ENCODE measurements at places on chromosomes 4 and X.

DNA sequence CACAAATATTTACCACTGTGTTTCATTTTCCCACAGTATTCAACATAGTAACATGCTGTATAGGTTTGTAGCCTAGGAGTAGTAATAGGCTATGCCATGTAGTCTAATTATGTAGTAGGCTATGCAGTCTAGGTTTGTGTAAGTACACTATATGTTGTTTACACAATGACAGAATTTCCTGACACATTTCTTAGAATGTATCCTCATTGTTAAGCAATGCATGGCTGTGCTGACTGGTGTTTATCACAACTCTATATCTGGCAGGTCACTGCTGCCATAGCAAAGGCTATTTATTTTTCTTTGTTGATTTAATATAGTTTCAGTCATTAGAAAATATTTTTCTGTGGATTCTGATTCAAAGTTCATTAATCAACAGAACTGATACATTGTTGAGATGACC is 108.3 kb upstream of the TEX13A start:
- DNase-seq, result no peak

DNA sequence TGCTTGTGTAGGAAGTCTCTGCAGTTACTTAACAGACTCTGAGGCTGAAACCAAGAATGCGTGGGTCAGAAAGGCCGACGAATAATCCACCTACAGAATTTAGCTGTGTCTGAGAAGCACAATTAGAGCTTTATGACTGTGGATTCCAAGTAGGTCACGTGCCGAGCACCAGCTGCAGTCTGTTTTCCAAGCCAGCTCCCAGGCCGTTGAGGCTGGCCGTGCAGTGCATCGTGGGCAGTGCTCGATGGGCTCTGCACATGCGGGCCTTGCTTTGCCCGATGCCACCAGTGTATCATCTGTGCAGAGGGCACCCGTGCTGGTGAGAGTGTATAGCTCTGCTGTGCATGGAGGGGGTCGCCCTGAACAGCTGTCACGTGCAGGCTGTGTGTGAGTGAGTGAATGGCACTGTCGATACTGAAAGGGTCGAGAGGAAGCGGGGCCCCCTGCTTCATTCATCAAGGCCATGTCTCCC is 67.5 kb upstream of the CLDN34 start:
- DNase-seq, result no peak

GRCh38 chr4:149701435-149702156 is 114.0 kb downstream of the IQCM start:
- no peak for DNase-seq

DNA sequence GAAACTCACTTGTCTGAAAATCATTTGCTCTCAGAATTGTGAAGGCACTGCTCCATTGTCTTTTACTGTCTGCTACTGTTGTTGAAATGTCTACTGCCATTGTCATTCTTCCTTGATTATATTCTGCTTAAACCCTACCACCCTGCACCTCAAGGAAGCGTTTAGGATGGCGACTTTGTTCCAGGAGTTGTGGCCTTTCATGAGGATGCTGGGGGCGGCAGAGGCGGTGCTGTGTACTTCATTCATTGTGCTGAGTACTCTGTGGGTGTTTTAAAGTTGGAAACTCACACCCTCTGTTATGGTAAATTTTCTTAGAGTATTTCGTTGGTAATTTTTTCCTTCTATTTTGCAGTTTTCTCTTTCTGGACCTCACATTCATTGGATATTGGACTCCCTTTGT is 258.9 kb downstream of the TENM3 start:
- no peak for DNase-seq

GRCh38 chrX:47579537-47579936 is 2.7 kb upstream of the TIMP1 start:
- no peak for DNase-seq

DNA sequence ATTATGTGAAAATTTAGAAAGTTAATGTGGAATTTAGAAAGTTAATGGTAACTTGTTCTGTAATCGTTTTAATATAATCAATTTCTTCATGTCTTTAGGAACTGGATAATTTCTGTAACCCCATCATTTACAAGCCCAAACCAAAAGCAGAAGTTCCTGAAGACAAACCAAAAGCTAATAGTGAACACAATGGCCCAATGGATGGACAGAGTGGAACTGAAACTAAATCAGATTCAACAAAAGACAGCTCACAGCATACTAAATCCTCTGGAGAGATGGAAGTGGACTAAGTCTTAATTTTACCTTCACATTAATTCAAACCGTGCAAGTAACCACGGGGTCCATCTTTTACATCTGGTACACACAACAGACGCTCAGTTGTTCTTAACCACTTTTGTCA is 48.1 kb upstream of the PLK4 start:
- no peak for DNase-seq

DNA sequence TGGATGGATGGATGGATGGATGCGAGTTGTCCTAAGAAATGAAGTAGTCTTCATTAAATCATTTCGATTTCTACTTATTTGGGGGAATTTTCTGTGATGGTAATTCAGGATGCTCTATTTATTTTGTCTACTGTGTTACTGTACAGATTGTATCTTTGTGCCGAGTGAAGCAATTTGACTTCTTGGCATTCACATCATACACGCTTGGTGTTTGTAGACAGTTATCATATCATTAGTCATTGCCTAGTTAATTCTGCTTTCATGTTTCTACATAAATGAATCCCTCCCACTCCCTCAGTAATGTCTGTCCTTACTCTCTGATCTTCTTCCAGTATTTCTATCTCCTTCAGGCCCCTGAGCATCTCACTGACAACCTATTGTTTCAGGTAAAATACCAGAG is 64.0 kb downstream of the RASGEF1B start:
- DNase-seq, result no peak

DNA sequence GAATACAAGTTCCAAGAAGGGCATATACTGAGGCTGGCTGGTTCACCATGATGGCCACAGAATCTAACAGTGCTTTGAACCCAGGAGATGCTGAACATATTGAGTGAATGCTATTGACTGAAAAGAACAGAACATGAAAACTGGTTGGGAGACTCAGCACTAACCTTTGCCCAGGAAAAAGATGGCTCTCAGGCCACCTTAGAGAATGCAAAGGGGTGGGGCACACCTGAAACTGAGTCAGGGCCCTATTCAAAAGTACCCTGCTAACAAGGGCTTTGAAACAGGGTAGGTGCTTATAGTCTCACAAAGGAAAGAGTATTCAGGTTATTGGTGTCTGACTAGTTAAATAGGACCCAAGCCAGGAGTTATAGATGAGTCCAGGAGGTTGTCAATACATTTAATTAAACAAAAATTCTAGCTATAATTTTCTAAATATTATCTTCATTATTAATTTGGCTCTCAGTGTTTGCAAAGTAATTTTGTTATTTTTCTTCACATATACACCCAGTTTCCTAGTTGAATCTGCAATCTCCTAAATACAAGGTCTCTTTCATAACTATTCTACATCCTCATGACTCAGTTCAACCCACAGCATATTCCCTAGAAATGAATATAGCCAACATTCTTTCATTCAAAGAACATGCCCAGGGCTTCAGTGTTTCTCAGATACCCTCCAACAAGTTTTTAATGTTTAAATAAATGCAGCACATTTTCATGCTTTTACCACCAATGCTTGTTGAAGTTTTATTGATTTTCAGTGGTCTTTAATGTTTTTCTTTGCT is 144.2 kb upstream of the RAPGEF2 start:
- DNase-seq, result no peak

GRCh38 chr4:139286186-139286698 is 6.2 kb upstream of the MGARP start:
- no peak for DNase-seq

DNA sequence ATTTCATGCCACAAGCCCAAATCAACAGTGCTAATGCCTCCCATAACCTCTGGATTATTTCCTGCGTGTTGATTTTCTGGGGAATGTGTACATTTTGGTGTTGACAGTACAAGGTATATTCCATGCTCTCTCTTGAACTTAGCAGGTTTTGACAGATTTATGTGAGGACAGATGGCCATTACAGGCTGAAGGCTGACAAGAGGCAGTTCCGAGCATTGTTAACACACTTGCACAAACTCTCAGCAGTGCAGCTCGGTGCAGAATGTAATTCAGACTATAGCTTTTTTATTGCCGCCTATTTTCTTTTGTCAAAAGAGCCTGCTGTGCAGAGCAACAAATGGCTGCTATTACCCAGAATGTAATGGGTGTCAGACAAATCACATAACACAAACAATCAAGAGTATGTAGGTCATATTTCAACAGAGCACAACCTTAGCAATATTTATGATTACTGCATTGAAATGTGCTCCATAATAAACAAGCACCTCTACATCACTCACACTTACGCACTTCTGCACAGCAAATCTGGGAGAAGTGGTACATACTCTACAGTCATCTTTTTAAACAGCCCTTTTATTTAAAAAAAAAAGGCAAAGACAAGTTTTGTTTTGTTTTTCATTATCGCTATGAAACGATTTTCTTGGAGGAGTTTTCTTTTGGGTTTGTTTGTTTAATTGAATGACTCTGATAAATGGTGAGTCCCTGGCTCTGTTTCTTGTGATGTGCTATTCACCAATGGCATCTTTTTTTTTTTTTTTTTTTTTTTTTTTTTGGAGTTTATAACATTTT is 71.6 kb downstream of the PPARGC1A start:
- no peak for DNase-seq

GRCh38 chrX:13144927-13145655 is 100.7 kb upstream of the FAM9C start:
- DNase-seq, result no peak

GRCh38 chr4:41571422-41571821 is 33.5 kb downstream of the LIMCH1 start:
- no peak for DNase-seq

GRCh38 chrX:112819813-112820212 is 20.8 kb downstream of the AMOT start:
- no peak for DNase-seq

GRCh38 chr4:186104114-186104889 is at the start of gene FAM149A:
Gene FAM149A, plus strand, starts transcription at chr4:186104704.
- peak; percentile 49 for DNase-seq

DNA sequence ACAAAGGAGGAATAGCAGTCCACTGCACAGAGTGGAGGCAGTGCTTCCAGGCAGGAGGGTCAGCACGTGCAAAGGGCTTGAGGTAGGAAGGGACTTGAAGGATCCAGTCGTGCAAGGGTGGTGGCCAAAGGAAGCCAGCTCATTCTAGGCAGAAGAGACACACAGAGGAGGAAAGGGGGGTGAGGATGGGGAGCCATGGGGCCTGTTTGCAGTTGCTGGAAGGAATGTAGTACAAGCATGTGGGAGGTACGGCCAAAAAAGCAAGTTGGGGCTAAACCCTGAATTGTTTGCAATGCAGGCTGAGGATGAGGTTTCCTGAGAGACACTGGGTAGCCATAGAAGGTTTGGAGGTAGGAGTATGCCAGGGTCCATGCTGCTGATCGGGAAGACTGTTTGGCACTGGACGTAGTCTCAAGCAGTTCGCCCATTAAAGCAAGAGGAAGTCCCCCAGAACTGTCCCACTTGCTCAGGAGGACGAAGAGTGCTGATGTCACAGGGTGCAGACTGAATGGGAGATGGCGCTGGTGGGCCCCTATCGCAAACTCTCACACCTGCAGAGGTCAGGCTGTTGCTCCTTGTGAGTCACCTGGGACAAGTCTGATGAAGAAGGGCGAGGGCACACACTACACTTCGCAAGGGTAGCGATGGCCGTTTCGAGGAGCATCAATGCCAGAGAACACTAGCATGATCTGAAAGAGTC is 9.1 kb upstream of the MAN2B2 start:
- no peak for DNase-seq

DNA sequence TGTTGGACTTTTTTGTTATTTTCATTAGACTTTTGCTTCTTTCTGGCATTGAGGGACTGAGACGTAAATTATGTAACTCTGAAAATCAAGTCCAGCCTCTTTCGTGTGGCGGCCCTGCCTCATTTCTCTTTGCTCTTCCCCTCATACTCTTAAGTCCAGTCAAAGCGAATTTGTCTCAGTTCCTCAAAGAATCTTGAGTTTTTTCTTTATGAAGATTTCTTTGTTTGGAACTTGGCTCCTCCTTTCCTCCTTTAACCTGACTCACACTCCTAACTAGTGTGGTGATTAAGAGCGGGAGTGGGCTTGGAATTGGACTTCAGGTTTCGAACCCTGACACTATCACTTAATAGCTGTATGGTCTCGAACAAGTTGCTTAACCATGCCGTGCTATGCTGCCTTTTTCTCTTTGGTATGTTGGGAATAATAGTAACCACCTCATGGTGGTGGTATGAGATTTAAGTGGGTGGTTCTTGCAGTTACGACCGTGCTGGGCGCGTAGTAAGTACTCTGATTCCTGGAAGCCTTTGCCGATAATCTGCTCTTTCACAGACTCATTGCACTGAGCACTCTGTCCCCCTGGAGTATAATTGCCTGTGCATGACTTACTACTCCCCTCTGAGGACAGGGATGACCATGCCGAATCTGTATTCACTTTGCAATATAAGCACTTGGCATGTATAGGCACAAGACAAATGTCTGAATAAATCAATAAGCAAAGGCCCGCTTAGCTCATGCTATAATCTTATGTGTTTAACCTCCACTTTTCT is 19.1 kb downstream of the FNIP2 start:
- no peak for DNase-seq

DNA sequence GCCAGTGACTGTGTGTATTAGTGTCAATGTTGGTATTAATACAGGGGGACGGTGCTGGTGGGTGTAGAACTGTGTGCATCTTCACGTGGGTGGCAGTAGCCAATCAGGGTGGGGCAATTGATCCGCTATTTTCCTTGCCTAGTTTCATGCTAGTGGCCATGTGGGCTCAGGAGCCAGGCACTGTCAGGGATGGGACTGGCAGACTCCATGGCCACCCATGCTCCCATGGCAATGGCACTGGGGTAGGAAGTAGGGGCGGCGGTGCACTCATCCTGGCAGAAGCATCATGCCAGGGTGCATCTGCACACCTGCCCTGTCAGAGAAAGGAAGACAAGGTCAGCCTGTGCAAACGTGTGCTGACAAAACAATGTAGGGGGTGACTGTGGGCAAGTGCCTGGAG is 122.1 kb upstream of the MAGEC2 start:
- DNase-seq, result no peak

GRCh38 chr4:110359076-110359475 is 116.9 kb upstream of the ENPEP start:
- no peak for DNase-seq

DNA sequence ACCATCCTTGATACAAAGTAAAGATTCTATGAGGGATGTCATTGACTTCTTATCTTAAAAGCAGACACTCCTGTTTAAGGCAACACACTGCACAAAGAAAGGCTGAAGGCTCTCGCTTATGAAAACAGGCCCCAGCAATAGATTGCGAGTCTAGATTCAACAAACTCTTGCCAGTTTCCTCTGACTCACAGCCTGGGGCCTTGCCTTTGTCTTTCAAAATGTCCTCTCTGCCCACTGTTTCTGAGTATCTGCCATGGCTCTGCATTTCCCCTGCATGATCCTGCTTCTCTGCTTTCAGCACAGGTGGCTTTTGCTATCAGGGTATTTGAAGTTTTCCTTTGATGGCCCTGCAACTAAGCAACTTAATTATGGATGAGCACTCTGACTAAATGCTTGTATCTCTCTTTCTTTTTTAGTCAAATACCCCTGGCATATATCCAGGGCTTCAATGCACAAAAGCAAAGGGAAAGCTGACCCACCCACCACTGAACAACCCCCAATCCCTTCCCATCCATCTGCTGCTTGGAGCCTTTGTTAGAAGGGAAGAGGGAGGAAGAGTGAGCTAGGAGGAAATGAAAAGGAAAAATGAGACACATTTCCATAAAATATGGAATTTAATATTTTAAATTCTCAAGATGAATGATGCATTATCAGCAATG is 32.2 kb downstream of the NDP start:
- no peak for DNase-seq

GRCh38 chrX:2707334-2707760 is 16.3 kb downstream of the CD99 start:
- DNase-seq, result peak; percentile 59
